Activated naive CD8-positive, alpha-beta T cell treated with anti-CD3 and anti-CD28 coated beads, Interleukin-2, amount 50 U/mL, for 24 hours (primary cell): ENCODE measurements at places on chromosomes 12 and 14.

DNA sequence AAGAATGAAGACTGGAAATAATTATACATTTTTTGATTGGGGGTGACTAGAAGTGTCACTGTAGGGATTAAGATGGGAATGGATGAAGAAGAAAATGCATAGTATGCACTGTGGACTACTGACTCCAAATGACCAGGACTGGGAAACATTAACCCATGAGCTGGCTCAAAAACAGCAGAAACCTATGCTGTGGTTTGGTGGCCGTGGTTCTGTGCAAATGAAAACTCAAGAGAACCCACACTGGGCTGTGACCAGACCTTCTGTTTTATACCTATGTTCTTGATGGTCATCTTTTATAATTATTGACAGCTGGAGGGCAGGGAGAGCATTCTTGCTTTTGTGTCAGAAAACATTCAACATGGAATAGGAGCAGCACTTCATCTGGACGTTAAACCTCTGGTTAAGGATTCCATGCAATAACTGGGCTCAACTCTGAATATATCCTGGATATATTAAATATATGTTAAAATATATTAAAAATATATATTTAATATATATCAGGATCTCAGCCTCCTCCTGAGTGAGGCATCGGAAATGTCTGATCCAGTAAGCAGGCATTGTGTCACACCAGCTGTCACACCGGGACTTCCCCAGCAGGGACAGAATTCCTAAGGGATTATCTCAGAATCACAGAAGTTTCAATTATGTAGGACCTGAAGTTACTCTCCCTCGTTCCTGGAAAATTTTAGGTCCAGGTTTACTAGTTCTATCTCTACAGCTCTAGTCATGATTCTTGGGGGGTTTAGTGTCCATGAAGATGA is 48.5 kb downstream of the BBS10 start:
- DNase-seq, result no peak

- no peak for DNase-seq
Observed at GRCh38 chr12:70627677-70628076, 9.6 kb downstream of the PTPRB start.

GRCh38 chr14:73462815-73463214 is 4.5 kb upstream of the NUMB start:
- DNase-seq, result no peak

- no peak for DNase-seq
Observed at GRCh38 chr12:89779090-89779489, 70.5 kb upstream of the ATP2B1 start.

- no peak for DNase-seq
Observed at GRCh38 chr12:48696626-48697025, 14.6 kb upstream of the KANSL2 start.

- DNase-seq, result no peak
Observed at GRCh38 chr12:57869927-57870318, 23.4 kb upstream of the CTDSP2 start.

GRCh38 chr12:127260999-127261398 is 1006.0 kb upstream of the TMEM132C start:
- no peak for DNase-seq

GRCh38 chr14:69316449-69317101 is 56.6 kb downstream of the GALNT16 start:
- DNase-seq, result no peak
